ENCODE measurements at places on chromosomes 13 and 19.

- no peak for DNase-seq
These were observed 9.8 kb downstream of the KLF2 start for GRCh38 chr19:16334411-16334810.

GRCh38 chr19:15897738-15898276, at the start of gene CYP4F2:
Gene CYP4F2, minus strand, starts transcription at chr19:15898074. Its CDS starts 463 bp downstream, at chr19:15897611.
- DNase-seq = no peak

GRCh38 chr19:41925208-41926003, 2.8 kb downstream of the ERFL start:
- no peak for DNase-seq

DNA sequence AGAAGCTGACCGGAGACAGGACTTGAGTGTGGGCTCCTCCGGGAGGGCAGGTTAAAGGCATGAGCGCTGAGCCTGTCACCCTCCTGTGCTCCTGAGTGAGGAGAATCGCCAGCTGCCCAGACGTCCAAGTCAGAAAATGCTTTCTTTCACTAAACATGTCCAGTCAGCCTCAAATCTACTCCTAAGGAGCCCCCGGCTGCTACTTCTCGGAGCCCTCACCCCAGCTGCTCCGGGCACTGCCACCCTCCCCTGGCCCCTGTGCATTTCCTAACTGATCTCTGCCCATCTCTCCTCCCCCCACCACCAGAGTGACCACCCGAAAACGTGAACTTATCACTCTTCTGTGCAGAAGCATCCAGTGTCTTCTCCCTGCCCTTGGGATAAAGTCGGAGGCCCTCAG, 277.5 kb upstream of the SOX1 start:
- DNase-seq = no peak

DNA sequence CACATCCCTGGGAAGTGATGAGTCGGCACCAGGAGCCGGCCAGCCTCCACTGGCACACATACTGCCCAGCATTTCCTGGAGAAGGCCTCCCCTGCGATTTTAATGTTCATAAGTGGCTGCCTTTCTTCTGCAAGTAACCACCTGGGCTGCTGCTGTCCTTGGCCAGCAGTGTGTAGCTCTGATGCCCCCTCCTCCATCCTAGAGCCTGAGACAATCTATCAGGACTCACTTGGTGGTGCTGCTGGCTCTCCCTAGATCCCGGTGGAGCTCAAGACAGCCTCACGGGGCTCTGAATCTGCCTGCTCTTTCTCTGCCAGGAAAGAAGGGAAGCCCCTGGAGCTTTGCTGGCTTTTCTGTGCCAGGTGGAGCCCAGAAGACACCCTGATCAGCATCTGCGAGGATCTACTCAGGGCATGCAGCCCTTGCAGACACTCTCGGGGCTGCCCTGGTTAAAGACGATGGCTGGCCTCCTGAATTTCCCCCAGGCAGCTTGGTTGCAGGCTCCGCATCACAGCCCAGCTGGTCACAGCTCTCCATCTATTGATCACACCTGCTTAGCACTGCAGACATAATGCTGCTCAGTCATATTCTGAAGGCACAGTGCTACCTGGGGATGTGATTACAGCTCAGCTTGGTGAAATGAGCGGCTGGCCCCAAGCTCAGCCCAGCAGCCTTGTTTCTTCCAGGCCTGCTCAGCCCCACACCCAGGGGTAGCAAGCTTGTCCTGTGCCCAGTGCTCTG, 122.3 kb downstream of the ZDHHC20 start:
- DNase-seq = no peak

GRCh38 chr13:111344471-111345191, 24.2 kb downstream of the TEX29 start:
- no peak for DNase-seq

GRCh38 chr19:46931202-46931601, 70.4 kb downstream of the ARHGAP35 start:
- no peak for DNase-seq
